Activated T-cell treated with anti-CD3 and anti-CD28 coated beads, Interleukin-2, amount 50 U/mL, for 72 hours (primary cell): ENCODE measurements at places on chromosomes 3 and 15. TPM values are rescaled to one million over a fixed set of nuclear protein-coding genes. Genes with fewer than 3 reads are reported as not detected.
A peak's percentile ranks its signal among the peaks of the same experiment; 100 is the strongest.

- no peak overlapping the region for H3K4me3 ChIP-seq
- H3K27ac ChIP-seq, result no peak overlapping the region
- peaks cover 4% of the 10 kb centered on the region for H3K4me1 ChIP-seq
- H3K36me3 ChIP-seq, result peaks cover 14% of the 10 kb centered on the region
Observed at GRCh38 chr3:177665122-177665808, 468.0 kb upstream of the TBL1XR1 start.

- DNase-seq, result no peak
- H3K27ac ChIP-seq, result no peak overlapping the region
- H3K36me3 ChIP-seq, result no peaks in the 10 kb centered on the region
- H3K27me3 ChIP-seq, result peaks cover 44% of the 10 kb centered on the region
Observed at GRCh38 chr15:68492855-68493254, 60.9 kb upstream of the ITGA11 start.

GRCh38 chr3:58092521-58092920 is 84.3 kb downstream of the FLNB start:
- no peak for DNase-seq
- H3K27ac ChIP-seq, result no peak overlapping the region
- no peak overlapping the region for H3K4me3 ChIP-seq
- H3K27me3 ChIP-seq, result no peaks in the 10 kb centered on the region

- DNase-seq, result no peak
- H3K27ac ChIP-seq, result no peak overlapping the region
- peaks cover 5% of the 10 kb centered on the region for H3K27me3 ChIP-seq
Observed at GRCh38 chr15:26841941-26842340, 24.9 kb upstream of the GABRA5 start.

GRCh38 chr15:31202953-31203352 is 101.4 kb upstream of the TRPM1 start:
- no peak overlapping the region for H3K27ac ChIP-seq
- peak; percentile 7 for DNase-seq
- H3K27me3 ChIP-seq, result peaks cover 9% of the 10 kb centered on the region
- H3K4me3 ChIP-seq, result no peak overlapping the region
- H3K4me1 ChIP-seq, result peaks cover 49% of the 10 kb centered on the region

DNA sequence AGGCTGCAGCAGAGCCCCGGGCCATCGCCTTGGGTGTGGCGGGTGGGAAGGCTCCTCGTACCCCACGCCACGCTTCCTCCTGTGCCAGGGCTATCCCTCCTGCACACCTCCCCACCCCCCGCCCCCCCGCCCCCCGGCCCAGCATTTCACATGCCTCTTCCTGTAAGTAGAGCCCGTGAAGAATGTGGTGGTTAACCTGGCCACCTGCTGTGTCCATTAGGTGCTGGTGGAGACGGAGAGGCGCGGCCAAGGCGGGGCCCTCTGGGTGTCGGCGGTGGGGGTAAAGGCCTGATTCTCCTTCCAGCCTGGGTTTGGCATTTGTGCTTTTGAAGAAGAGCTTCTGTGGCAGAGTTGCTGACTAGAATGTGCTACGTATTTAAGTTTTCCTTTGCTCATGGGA is 127.8 kb downstream of the CHDH start:
- H3K27me3 ChIP-seq, result peaks cover 40% of the 10 kb centered on the region
- H3K4me1 ChIP-seq, result peaks cover 5% of the 10 kb centered on the region
- no peak for DNase-seq
- no peaks in the 10 kb centered on the region for H3K36me3 ChIP-seq
- H3K4me3 ChIP-seq, result no peak overlapping the region

- H3K27ac ChIP-seq, result no peak overlapping the region
- H3K4me1 ChIP-seq, result no peaks in the 10 kb centered on the region
- no peaks in the 10 kb centered on the region for H3K36me3 ChIP-seq
- no peak for DNase-seq
- H3K4me3 ChIP-seq, result no peak overlapping the region
- H3K27me3 ChIP-seq, result no peaks in the 10 kb centered on the region
Observed at GRCh38 chr15:87322265-87322664, 934.3 kb downstream of the NTRK3 start.

GRCh38 chr3:175146258-175146657 is 287.1 kb downstream of the NAALADL2 start:
- H3K36me3 ChIP-seq, result no peaks in the 10 kb centered on the region
- no peak overlapping the region for H3K27ac ChIP-seq
- H3K4me3 ChIP-seq, result no peak overlapping the region
- DNase-seq, result no peak

DNA sequence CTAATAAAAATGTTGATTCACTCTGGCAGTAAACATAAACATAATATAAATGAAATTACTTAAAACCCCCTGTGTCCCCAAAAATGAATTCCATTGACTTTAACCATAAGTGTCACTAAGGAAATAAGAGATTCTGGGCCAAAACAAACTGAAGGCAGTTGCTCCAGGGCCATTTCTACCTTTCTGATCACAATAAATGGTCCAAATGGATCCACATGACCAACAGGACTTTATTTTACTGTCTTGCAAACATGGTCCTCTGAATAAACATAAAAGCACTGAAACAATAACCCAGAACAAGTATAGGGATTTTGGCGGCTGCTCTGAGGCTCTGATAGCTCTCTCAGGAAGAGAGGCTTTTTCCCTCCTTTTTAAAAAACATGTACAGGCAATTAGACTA is 77.3 kb downstream of the ETFA start:
- peaks cover 6% of the 10 kb centered on the region for H3K36me3 ChIP-seq
- H3K27ac ChIP-seq, result no peak overlapping the region
- no peak overlapping the region for H3K4me3 ChIP-seq
- DNase-seq, result no peak
- H3K27me3 ChIP-seq, result no peaks in the 10 kb centered on the region

GRCh38 chr15:89370120-89370977 is 35.7 kb upstream of the POLG start:
- H3K4me3 ChIP-seq, result no peak overlapping the region
- no peak for DNase-seq
- H3K27me3 ChIP-seq, result peaks cover 82% of the 10 kb centered on the region
- peaks cover 2% of the 10 kb centered on the region for H3K36me3 ChIP-seq

- no peaks in the 10 kb centered on the region for H3K27me3 ChIP-seq
- no peak overlapping the region for H3K27ac ChIP-seq
- no peaks in the 10 kb centered on the region for H3K36me3 ChIP-seq
- DNase-seq, result no peak
- no peaks in the 10 kb centered on the region for H3K4me1 ChIP-seq
Observed at GRCh38 chr15:38720893-38721567, 156.4 kb upstream of the RASGRP1 start.

DNA sequence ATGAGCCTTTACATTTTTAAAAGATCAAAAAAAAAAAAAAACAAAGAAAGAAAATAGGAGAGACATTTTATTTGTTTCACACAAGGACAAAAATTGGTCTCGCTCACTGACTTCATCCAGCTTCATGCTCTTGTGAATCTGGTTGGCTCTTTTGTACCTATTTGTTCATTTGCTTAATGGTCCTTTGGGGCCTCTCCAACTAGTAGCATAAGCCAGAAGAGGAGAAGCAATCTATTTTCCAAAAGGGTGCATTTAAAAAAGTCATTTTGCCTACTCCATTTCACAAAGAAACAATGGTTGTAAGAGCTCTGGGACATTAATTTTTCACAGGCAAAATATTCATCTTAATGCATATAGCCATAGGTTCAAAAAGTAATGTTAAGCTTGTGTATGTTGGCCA is 168.3 kb upstream of the ADAMTS9 start:
- no peak overlapping the region for H3K27ac ChIP-seq
- no peaks in the 10 kb centered on the region for H3K36me3 ChIP-seq
- H3K27me3 ChIP-seq, result no peaks in the 10 kb centered on the region

DNA sequence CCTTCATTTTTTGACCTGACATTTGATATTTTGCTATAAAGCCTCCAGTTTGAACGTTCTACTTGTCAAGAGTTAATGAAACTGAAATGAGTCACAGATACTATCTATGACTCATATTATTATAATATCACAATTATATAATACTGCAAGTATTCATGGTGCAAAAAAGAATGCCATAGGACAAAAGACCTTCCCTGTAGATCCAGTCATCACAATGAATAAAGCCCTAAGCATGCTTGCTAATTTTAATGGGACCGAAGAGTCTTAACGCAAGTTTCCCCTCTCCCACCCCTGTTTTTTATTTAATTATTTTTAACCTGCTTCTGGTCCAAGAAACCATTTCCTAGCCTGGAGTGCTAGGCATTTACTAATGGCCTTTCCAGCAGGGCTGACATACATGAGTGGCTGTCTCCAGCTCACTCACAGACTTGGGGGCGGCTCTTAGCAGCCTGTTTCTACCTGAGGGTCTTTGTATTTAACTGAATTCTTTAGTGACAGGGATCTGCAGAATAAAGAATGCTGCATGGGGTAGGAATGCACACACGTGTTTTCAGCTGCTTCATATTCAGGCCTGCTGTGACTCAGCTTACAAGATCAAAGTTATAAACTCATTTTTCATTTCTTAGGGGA is 61.2 kb downstream of the THBS1 start:
- peaks cover 18% of the 10 kb centered on the region for H3K27me3 ChIP-seq
- H3K36me3 ChIP-seq, result no peaks in the 10 kb centered on the region
- H3K4me3 ChIP-seq, result peak overlapping the region; percentile 78
- no peak for DNase-seq

- H3K27me3 ChIP-seq, result no peaks in the 10 kb centered on the region
- no peaks in the 10 kb centered on the region for H3K4me1 ChIP-seq
- no peak for DNase-seq
- H3K27ac ChIP-seq, result no peak overlapping the region
Observed at GRCh38 chr3:78907367-78907766, 860.4 kb downstream of the ROBO1 start.

- no peaks in the 10 kb centered on the region for H3K27me3 ChIP-seq
- H3K4me3 ChIP-seq, result no peak overlapping the region
- peaks cover 13% of the 10 kb centered on the region for H3K4me1 ChIP-seq
- DNase-seq, result no peak
- H3K27ac ChIP-seq, result no peak overlapping the region
Observed at GRCh38 chr15:39235084-39235795, 345.6 kb upstream of the THBS1 start.

DNA sequence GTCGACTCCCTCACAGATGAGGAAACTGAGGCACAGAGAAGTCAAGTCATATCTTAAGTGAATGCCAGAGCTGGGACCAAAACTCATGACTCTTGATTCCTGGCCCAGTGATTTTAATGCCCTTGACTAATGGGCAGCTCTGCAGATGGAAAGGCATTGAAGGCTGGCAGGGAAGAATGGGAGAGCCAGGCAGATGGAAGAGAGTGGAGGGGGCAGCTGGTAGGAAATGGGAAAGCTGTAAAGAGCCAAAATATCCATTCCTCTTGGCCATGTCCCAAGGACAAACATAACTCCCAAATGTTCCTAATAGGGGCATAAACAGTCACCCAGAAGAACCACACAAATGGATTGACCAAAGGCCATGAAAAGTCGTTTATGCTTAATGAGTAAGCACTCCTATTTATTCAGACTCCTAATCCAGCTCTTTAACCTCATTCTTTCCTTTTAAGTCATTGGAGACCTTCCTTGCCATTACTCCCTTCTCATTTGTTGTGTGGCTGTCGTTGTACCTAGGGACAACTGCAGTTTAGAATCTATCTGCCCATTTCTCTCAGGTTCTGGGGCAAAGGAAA is 330.5 kb upstream of the ROPN1 start:
- no peak for DNase-seq
- no peaks in the 10 kb centered on the region for H3K36me3 ChIP-seq
- no peaks in the 10 kb centered on the region for H3K27me3 ChIP-seq
- no peak overlapping the region for H3K4me3 ChIP-seq
- no peaks in the 10 kb centered on the region for H3K4me1 ChIP-seq

- H3K4me1 ChIP-seq, result peaks cover 9% of the 10 kb centered on the region
- peaks cover 8% of the 10 kb centered on the region for H3K27me3 ChIP-seq
- peak; percentile 44 for DNase-seq
- H3K27ac ChIP-seq, result no peak overlapping the region
- H3K4me3 ChIP-seq, result no peak overlapping the region
- no peaks in the 10 kb centered on the region for H3K36me3 ChIP-seq
Observed at GRCh38 chr3:109702252-109702651, 364.9 kb upstream of the DPPA4 start.

DNA sequence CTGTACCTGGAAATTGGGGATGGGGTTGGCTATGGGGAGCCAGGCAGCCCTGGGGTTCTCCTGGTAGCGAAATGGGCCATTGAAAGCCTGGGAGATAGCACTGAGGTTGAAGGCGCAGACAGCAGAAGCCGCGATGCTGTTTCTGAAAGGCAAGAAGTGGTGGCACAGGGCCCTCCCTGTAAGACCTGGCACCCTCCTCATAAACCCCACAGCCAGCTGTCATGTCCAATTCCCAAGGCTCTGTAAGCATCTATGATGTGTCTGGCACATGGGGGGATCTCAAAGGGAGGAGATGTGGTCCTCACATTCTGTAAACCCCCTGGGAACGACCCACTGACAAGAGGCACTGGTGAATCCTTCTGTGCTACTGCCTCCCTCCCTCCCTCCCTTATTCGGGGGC is 104.0 kb downstream of the SEMA5B start:
- no peaks in the 10 kb centered on the region for H3K36me3 ChIP-seq
- H3K4me3 ChIP-seq, result no peak overlapping the region
- H3K27me3 ChIP-seq, result peaks cover 19% of the 10 kb centered on the region
- DNase-seq, result no peak
- no peaks in the 10 kb centered on the region for H3K4me1 ChIP-seq
- H3K27ac ChIP-seq, result no peak overlapping the region

- H3K4me3 ChIP-seq, result no peak overlapping the region
- no peaks in the 10 kb centered on the region for H3K27me3 ChIP-seq
- peaks cover 13% of the 10 kb centered on the region for H3K36me3 ChIP-seq
- H3K4me1 ChIP-seq, result peaks cover 82% of the 10 kb centered on the region
Observed at GRCh38 chr3:41207355-41207754, 8.1 kb downstream of the CTNNB1 start.

KIAA1143 gene
- 28.4 TPM for total RNA-seq

GABRR3 gene
- not detected for total RNA-seq

SH3GL3 gene
- total RNA-seq, result 0.19 TPM

NDN gene
- total RNA-seq, result 1.5 TPM

CCR8 gene
- total RNA-seq, result 1.2 TPM

GHRL gene
- total RNA-seq, result 1.3 TPM

PLCB2 gene
- 90.4 TPM for total RNA-seq

GRAMD1C gene
- 1.4 TPM for total RNA-seq

TF gene
- 1.7 TPM for total RNA-seq

NUP210 gene
- total RNA-seq, result 138 TPM

GOLGA8T gene
- total RNA-seq, result 0.19 TPM

MINDY2 gene
- 10.6 TPM for total RNA-seq

FBN1 gene
- 0.50 TPM for total RNA-seq

ISLR2 gene
- total RNA-seq, result 0.62 TPM

DNAJA4 gene
- total RNA-seq, result 36.4 TPM

CLRN1 gene
- not detected for total RNA-seq

A4GNT gene
- not detected for total RNA-seq

C3orf52 gene
- 3.2 TPM for total RNA-seq

SLC12A1 gene
- total RNA-seq, result not detected
